Occipital lobe (tissue), 3 donors: ENCODE measurements at places on chromosomes 5 and 9. TPM values are rescaled to one million over a fixed set of nuclear protein-coding genes. Genes with fewer than 3 reads are reported as not detected.

DNA sequence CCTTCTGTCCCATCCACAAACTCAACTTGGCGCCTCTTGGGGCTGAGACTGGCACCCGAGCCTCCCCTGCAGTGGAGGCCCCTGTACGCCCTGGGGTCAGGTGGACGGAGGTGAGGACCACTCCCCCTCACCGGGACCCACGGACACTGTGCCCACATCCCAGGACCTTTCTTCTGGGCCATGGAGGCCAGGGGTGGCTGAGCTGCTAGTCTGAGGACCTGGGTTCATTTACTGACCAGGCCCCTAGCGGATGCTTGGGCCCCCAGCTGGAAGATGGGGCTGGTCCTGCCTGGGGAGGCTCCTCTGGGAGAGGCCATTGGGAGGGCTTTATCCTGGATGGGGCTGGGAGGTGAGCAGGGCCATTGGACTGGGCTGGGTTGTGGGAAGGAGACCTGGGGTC, 16.9 kb upstream of the SLC6A19 start:
- no peak for DNase-seq

DNA sequence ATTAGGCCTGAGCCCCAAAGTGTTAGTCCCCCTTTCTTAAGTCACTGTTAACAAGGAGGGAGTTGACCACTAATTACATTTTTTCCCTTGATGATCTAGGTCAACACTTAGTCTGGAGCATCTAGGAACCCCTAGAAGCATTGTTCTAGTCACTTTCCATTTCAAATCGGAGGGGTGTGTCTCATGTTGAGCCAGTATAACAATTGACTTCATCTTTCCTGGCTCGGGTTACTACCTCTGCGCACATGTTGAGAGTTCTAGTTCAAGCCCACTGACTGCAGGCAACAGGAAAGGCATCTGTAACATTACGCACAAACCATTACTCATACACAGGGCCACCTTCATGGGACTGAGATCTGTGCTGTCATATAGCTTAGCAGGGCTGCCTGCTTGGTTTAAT, 164.9 kb downstream of the NTRK2 start:
- DNase-seq: no peak

GRCh38 chr5:89698028-89698427, 711.5 kb downstream of the CETN3 start:
- DNase-seq: no peak

DNA sequence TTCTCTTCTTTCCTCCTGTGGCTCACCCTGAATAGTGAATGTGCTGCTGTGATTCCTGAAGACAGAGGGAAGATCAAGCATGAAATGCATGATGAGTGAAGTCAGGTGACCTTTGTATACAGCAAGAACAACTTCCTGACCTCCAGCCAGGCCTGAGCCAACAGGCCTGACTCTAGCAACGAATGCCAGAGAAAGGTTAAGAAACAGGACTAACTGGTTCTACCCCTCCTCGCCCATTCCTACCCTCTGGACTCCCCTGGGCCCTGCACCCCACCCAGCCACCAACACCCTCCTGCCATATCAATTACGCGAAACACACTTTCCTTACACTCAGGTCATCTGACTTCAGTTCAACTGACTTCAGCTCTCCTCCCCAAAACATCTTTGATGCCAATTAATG, 4.9 kb downstream of the SUSD1 start:
- DNase-seq: no peak

GRCh38 chr9:116149844-116150243, 3.7 kb upstream of the PAPPA start:
- no peak for DNase-seq

GRCh38 chr9:114909661-114910060, 20.7 kb downstream of the TNFSF8 start:
- no peak for DNase-seq

GRCh38 chr9:82939451-82939850, 123.5 kb downstream of the RASEF start:
- DNase-seq: no peak

LOX gene
- total RNA-seq: 5.8 TPM

TLX3 gene
- total RNA-seq: not detected

MARCHF11 gene
- total RNA-seq: 3.6 TPM

GLRA1 gene
- 0.16 TPM for total RNA-seq

CCDC152 gene
- 12.9 TPM for total RNA-seq
